ENCODE measurements at places on chromosomes 1 and 21.

DNA sequence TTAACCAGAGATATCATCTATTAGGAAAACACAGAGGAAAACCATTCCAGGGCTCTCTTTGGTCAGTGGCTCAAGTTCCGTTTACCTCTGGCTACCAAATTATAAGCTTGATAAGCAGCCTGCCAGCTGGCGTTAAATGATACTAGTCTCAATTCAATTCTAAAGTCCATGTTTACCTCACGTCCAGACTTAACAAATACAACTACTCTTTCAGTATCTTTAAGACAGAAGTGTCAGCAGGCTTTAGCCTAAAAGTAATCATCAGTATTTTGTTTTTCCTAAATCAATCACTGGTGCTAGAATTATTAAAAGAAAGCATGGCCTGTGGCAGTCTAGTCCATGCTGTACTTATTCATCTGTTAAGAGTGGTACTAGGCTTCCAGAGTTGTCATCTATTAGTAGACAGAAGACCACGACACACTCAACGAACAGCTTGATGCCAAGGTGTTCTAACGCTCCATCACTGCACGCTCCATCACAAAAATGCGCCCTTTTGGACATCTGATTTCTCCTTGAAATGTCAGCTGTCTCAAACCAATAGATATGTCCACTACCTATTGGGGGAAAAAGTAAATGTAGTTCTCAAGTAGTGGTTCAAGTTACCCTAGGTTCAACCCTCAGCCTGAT is 1.5 kb downstream of the IVNS1ABP start:
- no peak for DNase-seq

DNA sequence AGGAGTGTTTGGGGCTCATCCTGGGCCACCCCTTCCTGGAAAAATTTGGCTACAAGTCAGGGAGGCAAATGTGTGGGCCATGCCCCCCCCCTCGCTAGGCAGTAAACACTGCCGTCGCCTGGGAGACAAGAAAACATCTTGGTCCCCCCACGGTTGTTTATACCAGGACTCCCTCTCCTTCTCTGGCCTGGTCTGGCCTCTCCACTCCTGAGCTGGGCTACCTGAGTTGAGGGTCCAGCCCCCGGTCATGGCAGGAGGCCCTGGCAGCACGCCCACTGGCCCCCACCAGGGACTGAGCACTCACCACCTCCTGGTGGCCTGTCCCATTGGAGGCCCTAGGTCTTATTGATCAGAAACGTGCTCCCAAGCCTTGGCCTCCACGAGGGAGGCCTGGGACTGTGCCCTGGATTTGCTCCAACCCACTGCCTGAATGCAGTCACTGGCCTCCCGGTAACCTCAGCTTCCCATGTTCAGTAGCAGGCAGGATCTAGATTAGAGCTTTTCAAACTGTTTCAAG is 15.8 kb downstream of the KCNQ4 start:
- no peak for DNase-seq

DNA sequence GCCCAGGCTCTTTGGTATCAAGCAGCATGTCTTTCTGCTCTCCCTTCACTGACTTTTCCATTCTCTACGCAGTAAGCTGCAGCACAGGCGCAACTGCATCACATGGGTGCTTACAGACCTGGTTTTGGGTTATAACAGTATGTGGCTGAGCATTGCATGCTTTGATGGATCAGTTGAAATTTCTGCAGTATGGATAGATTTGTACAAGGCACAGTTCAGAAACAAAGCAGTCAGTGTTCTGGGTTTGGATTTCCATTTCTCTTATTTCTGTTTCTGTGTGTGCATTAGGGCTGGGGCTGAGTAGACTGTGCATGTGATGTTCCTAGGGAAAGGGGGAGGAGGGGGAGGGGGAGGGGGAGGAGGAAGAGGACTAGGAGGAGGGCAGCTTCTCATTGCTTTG is 4.5 kb downstream of the FAM163A start:
- no peak for DNase-seq

- DNase-seq, result no peak
Observed at GRCh38 chr1:18128298-18128697, 20.7 kb downstream of the IGSF21 start.

DNA sequence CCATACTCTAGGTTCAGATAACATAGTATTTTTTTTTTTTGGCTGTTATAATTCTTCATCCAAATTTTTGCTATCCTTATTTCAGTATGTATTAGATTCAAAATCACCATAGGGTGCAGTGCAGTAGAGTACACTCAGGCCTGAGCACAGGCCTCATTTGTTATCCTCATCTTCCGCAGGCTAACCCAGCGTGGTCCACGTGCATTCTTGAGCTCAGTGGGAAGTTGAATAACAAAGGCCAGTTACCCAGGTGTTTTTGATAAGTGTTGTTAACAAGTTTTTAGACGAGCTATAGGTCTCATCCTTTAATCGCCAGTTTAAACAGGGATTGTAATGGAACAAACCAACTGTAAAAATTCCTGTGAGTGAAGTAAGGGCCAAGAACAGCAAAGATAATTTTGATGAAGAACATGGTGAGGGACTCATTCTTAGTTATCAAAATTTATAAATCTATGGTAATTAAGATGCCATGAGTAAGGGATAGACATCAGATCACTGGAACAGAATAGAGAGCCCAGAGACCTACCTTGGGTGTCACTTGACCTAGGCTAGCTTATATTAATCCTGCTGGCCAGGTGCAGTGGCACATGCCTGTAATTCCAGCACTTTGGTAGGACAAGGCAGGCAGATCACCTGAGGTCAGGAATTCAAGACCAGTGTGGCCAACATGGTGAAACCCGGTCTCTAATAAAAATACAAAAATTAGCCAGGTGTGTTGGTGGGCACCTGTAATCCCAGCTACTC is 22.0 kb downstream of the FLVCR1 start:
- DNase-seq, result no peak

GRCh38 chr1:62452951-62453350 is 16.1 kb downstream of the USP1 start:
- no peak for DNase-seq

- no peak for DNase-seq
Observed at GRCh38 chr21:21203822-21204339, 205.7 kb downstream of the NCAM2 start.

GRCh38 chr1:232327269-232327668 is 302.7 kb downstream of the SIPA1L2 start:
- no peak for DNase-seq

- DNase-seq, result no peak
Observed at GRCh38 chr1:246932366-246932700, 585 bp upstream of the AHCTF1 start.

DNA sequence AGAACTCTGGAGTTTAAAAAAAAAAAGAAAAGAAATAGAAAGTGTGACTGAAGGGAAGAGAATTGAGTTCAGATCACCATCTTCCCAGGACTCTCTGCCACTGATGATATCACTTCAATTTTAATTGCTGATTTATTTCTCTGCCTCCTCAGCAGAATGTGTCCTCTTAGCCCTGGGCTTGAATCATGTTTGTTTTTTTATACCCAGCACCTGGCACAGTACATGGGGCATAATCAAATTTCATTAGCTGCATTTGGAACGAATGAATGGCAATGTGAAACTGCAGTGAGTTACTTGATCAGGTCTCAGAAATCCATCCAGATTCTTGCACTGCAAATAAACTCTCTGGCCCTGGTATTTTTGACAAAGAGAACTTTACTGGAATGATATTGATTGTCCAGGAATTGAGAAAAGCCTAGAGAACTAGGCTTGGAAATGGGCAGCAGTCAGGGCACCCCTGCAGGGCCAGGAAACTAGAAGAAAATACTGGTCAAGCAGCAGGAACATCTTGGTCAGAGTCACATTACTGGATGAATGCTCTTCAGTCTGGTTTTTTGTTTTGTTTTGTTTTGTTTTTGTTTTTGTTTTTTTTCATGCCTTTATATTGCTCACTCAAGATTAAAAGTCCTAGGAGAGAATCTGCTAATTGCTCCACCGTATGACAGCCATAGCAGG is 103.8 kb upstream of the FAM78B start:
- no peak for DNase-seq

DNA sequence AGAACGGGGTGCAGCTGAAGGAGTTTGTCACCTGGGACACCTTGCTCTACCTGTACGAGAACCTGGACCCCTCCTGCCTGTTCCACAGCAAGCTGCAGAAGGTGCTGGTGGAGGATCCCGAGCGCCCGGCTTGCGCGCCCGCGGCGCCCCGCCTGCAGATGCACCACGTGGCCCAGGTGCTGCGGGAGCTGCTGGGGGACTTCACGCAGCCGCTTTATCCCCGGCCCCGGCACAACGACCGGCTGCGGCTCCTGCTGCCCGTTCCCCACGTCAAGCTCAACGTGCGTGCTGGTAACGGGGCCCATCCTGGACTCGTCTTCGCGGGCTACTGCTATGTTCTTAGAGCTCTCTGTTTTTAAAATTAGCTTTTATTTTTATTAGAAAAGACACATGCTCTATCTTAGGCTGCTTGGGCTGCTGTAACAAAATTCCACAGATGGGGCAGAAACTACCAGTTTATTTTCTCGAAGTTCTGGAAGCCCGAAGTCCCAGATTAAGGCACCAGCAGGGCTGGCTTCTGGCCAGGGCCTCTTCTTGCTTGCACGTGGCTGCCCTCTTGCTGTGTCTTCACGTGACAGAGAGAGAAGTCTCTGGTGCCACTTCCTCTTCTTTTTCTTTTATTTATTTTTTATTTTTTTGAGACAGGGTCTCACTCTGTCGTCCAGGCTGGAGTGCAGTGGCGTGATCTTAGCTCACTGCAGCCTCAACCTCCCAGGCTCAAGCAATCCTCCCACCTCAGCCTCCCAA is 38.1 kb downstream of the TRPM2 start:
- DNase-seq, result no peak

DNA sequence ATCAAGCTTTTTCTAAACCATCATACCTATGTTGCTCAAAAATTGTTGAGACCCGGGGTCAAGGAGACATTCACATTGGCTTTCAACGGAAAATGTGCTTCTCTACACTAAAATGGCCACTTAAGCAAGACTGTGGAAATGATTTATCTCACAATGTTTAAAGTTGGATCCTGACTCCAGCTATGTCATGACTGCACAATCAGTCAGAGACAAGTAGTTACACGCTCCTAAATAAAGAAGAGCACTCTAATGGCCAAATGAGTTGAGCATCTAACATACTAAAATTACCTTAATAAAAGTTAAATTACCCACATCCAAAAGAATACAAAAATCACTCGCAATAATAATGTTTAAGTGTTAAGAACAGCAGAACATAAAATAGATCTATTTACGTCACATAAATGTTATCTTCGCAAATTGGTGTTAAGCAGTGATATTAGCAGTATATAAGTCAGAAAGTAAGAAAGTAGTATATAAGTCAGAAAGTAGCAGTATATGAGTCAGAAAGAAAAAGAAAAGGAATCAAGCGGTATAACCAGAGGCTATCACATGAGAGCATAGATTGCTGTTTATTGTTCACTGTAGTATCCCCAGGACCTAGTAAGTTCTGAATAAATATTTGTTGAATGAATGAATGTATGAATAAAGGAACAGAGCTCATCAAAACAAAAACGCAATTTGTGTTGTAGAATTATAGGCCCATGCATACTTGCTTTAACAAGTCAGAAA is 28.4 kb downstream of the ZNF281 start:
- no peak for DNase-seq

DNA sequence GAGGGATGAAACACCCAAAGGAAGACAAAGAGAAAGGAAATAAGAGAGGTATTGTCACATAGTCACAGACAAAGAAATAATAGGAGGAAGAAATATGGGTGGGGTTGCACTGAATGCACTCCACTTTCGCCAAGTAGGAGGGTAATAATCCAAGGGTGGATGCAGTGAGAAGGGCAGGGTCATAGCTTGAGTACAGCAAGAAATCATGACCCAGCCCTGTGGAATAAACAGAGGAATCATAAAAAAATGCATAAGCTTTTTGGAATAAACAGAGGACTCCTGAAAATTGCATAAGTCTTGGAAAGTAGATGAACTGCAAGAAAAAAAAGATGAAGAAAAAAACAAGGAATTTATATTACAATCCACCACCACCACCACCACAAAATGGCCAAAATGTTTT is 53.1 kb upstream of the CD55 start:
- no peak for DNase-seq

DNA sequence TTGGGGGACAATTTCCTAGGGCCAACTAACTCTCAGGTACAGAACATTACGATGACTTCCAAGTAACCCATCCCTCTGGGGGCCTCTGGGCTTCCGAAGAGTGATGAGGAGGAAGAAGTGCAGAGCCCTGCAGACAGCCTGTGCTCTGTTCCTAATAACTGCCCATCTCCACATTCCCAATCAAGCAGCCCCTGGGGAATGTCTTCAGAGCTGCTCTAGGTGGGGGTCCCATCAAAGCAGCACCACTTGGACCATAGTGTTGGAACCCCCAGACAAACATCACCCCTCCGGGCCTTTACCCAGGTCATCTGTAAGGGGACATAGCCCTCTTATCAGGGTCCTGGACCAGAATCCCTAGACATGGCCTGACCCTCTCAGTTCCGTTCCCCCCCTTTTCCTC is 357.3 kb downstream of the NPHP4 start:
- no peak for DNase-seq

DNA sequence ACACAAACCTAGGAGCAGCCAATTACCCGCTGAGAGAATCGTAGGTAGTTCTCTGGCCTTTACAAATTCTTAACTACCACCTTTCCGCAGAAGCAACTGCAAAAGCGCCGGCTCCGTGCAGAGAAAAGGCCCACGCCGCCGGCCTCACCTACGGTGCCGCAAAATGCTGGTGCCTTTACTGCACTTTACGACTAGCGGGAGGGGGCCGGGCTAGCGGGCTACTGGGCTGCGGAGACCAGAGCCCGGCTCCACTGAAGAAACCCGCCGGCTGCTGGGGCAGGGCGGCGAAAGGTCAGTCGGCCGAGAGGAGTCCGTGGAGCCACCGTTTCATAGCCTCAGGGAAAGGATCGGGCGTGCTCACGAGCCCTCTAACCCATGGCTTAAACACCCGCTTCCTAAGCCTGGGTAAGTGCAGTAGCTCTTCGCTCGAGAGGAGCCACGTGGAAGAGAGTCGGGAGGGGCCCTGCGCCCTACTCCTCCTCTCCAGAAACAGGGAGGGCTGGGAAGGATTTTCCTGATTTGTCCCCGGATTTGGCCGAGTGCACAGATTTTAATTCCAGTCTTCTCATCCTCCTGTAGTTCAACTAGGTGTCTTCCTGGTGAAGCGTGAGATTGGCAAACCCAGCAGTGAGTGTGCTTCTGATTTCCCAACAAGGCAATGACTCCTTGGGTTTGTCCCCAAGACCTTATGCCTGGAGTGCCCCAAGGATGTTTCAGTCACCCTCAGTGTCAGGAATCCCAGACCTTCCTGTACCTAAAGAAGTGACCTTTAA is at the start of gene DPH5:
Gene DPH5 (minus strand): TSS at position 128 of the 773 bp plus-strand sequence. CDS start 341 bp downstream, outside the sequence.
- peak; percentile 95 for DNase-seq

- DNase-seq, result no peak
Observed at GRCh38 chr1:65149351-65150107, 1.5 kb downstream of the AK4 start.

- no peak for DNase-seq
Observed at GRCh38 chr1:150322310-150322709, 977 bp downstream of the PRPF3 start.

- no peak for DNase-seq
Observed at GRCh38 chr21:27827972-27828371, 861.1 kb upstream of the ADAMTS5 start.

DNA sequence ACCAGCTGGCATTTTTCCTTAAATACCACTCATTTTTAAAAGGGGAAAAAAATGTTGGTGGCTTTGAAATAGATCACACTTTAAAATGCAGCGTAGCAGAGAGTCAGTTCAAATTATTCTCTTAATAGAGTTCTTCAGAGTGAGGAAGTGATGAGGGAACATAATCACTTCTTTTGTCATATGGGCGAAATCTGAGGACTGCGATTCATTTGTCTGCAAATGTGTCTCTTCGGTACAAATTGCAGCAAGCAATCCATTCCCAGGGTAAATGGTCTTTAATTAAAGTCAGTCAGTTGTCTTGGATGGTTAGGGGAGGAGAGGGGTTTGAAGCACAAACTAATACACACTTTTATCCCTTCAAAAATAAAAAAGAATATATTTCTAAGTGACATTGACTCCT is 86.0 kb upstream of the SELENON start:
- DNase-seq, result no peak
